ENCODE measurements at places on chromosomes 2 and 18.

- DNase-seq = no peak
Observed at GRCh38 chr2:114800371-114800770, 357.9 kb downstream of the DPP10 start.

DNA sequence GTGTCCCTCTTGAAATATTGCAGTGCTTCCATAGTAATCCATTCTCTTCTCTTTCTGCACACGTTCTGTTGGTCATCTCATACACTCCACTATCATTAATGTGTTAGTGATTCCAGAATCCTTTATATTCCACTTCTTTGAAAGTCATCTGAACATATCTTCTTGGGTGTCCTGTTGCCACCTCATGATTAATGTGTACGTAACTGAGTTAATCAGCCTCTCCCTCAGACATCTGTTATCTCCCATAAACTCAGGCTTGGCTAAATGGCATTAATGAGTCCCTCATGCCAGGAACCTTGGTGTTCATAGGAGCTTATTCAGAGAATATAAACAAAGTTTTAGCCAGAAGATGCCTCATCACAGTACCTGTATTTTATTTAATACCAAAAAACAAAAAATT, 126.4 kb downstream of the NCOA1 start:
- no peak for DNase-seq

DNA sequence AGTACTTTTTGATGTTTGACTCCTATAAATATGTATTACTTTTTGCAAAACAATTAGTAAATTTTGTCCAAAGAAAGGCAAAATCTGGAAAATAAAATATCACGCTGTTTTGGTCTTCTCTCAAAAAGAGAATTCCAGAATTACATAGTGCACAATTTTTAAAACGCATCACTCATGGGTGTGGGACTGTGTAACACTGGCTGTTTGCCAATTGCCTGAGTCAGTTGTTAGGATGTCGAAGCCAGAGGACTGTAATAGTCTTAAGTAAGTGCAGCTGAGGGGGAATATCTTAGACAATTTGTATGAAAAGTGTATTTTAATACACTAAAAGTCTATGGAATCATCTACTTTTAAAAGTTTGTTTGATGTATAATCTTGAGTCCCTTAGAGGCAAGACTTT, 24.1 kb upstream of the EPHA4 start:
- DNase-seq = no peak

GRCh38 chr18:47748093-47748796, 182.2 kb downstream of the SMAD2 start:
- no peak for DNase-seq

DNA sequence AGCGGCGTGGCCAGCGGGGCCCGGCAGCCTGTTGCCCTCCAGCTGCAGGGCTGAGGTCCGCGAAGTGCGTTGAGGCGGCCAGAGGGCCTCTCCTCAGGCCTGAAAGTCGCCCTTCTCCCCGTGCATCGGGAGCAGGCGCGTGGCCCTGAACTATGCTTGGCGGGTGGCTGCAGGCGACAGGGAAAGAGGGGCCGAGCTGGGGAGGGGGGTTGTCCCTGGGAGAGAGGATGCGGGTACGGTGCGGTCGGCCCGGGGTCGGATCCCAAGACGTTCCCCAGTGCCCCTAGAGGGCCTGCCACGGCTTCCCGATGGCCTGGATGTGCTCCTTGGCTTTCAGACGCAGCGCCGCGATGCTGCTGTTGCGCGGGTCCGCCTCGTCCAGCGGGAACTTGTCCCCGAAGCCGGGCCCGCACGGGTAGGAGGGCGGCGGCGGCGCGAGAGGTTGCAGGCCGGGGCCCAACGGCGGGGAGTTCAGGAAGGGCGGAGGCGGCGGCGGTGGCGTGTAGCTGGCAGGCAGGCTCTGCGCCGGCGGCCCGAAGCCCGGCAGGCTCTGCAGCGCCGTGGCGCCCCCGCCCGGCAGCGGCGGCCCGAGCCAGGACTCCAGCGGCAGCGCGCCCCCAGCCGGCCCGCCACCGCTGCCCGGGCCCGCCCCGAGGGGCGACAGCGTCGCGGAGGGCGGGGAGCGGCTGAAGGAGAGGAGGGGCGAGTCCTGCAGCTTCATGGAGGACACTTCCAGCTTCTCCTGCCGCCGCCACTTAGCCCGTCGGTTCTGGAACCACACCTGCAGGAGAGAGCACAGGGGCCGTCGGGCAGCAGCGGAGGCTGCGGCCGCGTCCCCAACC, 4.3 kb downstream of the RAX start:
- peak; percentile 98 for DNase-seq

DNA sequence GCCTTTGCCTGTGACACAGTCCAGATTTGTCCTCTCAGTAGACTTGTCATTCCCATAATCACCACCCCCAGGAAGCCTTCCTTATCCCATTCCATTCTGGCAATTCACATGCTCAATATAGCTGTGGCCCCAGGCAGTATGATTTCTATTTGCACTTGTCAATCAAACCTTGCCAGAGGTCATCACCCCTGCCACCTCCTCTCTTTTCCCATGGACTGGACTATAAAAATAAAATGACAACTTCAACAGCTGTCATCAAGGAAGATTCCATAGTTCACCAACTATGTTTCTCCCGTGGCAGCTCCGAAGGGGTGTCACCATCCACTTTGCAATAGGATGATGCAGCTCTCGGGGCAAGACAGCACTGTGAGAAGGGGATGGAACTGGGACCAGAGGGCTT, 255.7 kb downstream of the CELF4 start:
- no peak for DNase-seq

DNA sequence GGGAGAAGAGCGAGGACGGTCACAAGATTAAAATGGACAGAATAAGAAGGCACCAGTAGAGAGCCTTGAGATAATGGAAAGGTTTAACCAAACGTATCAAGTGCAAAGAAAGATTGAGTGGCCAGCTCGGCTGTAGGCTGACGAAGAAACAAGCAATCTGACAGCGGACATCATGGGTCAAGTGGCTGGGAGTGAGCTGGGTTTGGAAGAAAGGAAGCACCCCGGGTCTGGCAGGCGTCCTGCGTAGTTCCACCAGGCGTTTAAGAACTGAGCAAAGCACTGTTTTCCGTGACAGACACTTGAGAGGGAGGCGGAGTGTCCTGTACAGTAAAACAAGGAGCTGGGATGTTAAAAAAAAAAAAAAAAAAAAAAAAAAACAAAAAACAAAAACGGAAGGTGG, 27.1 kb downstream of the DAPL1 start:
- DNase-seq = peak; percentile 42

GRCh38 chr18:34033968-34034367, 190.7 kb downstream of the NOL4 start:
- DNase-seq = no peak

GRCh38 chr2:172100935-172101820, 1.5 kb downstream of the DLX2 start:
- DNase-seq = peak; percentile 69
